ENCODE measurements at places on chromosomes 7 and 10.

GRCh38 chr7:16815001-16815400, 10.2 kb upstream of the AGR2 start:
- DNase-seq, result no peak

- no peak for DNase-seq
Observed at GRCh38 chr10:111316722-111317212, 239.9 kb downstream of the ADRA2A start.

- DNase-seq, result no peak
Observed at GRCh38 chr7:133059263-133059662, 22.6 kb downstream of the CHCHD3 start.

DNA sequence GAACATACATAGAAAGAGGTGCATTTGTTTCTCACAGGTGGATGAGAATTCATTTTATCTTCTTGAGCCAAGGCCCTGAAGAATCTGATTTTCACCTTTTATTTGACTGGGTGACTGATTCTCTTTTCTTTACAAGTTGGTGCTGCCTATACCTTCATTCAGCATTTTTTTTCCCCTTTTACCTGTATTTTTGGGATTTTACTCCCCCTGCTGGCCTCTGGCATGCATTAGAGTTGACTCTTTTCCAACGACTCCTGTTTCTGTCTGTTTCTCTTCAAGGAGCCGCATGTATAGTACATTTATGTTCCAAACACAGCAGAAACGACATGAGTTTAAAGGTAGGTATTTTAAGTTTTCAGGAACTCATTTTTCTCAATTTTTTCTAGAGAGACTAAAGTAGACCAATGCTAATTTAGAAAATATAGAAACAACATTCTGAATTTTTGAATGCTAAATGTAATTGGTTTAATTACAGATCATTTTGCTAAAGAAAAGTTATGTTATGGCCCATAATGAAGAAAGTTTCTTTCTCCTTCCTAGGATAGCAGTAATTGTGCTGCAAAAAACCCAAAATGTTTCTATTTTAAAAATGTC, 149.8 kb upstream of the HDAC9 start:
- DNase-seq, result peak; percentile 46

DNA sequence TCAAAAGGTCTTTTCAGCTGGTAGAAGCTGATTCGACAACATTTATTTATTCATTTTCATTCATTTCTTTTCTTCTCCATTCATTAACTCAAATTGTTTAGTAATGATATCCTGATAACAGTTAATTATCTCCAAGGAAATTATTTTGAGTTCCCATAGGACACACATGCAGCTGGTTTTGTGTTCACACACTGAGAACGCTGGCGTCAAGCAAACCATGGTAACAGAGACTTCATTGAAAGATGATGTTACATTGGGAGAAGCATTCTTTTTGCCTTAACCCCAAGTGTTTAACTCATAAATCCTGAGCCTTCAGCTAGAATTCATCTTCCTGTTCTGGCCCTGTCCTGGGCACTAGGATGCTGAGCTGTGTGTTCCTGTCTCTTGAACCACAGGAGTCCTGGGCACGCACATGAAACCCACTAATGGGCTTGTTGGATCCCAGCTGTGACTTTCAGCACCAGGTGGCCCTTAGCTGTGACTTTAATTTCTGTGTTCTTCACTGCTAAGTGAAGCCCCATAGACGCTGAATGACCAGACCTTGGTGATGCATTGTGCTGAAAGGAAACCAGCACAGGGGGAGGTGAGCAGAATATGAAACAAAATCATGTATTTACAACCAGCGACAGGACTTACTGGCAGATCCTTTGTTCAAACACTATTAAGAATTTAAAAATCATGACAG, 121.5 kb upstream of the PRSS58 start:
- DNase-seq, result no peak

DNA sequence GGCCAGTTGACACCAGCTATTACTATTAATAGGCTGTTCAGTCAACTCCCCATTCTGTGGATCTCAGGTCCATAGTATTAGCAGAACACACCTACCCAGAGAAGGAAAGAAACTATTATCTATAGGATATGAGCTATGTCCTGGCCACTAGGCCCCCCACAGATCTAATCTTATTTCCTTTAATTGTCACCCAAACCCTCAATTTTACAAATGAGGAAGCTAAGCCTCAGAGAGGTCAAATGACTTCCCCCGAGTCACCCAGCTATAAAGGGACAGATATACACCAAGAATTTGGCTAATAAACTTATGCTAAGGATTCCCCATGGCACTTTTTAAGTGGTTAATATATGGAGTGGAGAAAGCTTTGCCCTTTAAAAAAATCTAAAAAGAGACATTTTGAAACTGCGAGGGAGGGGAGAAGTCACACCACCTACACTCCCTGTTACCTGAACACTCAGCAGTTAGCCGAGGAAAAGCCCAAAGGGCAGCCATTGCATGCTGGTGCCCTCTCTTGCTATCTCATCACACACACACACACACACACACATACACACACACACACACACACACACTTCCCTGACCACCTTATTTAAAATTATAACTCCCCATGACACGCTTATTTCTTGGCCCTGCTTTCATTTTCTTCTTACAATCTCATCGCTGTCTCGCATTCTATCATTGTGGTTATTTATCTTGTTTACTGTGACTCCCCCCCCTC, 157.0 kb upstream of the ADO start:
- DNase-seq, result no peak

DNA sequence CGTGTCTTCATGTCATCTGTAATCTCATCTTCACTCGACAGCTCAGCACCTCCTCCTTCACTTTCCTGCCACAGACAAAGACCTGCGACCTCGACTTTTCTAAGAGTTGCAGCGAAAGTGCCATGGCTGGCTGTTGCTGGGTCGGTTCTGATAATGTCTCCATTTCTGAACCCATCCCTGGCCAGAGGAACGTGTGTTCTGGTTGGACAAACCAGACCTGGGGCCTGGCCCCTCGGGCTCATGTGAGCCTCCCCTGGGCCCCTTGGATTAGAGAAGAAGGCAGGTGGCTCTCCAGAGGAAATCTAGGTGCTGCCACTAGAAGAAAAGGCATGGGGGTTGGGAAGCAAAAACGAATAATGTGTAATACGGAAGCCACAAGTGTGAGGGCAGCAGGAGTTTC, 273.7 kb downstream of the GLRX3 start:
- DNase-seq, result no peak

DNA sequence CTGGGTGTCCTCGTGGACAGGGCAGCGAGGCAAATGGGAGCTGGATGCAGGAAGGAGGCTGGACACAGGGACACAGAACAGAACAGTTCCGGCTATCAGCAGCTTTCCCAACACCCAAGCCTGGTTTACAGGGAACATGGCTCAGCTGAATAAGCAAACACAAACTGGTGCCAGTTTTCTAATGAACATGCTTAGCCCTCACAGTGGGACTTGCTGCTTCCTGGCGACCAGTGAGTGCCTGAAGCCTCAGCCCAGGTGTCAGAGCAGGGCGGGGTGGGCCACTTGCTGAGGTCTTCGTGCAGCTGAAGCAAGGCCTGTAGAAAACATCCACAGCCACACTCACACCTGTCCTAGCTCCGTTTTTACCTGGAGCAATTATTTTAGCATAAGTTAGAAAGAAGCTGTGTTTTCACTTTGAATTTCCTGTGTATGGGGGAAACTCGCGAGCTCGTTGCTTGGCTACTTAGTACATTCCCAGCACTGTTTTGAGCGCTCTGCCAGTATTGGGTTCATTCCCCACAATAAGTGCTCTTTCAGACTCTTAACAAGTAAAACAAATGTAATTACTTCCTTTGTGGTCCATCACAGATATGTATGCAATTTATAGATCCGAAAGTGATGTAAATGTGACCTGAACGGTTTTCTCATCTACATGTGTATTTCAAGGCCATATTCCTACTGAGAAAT, 261.2 kb upstream of the SHH start:
- no peak for DNase-seq

GRCh38 chr7:121404348-121404747, 8.2 kb upstream of the FAM3C start:
- no peak for DNase-seq

DNA sequence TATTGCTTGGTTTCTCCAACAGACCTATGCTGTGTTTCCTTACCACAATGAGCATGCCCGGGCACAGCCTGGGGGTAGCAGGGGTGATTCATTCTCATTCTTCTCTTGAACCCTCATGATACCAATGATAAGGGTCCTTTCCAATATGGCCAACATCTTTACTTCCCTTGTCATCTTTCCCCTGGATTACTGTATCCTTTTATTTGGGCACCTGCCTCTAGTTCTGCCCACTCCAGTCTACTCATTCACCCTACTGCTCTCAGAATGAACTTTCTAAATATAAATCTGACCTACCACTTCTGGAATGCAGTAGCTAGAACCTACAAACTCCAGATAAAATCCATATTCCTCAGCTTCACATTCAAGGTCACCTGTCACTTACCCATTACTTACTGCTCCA, 26.4 kb upstream of the ITPRID1 start:
- DNase-seq, result no peak

GRCh38 chr10:30542001-30542894, 87.3 kb downstream of the LYZL2 start:
- DNase-seq, result no peak

- no peak for DNase-seq
Observed at GRCh38 chr10:45421221-45422097, 47.4 kb downstream of the ALOX5 start.

- peak; percentile 12 for DNase-seq
Observed at GRCh38 chr10:7933262-7933661, 115.0 kb downstream of the TAF3 start.

DNA sequence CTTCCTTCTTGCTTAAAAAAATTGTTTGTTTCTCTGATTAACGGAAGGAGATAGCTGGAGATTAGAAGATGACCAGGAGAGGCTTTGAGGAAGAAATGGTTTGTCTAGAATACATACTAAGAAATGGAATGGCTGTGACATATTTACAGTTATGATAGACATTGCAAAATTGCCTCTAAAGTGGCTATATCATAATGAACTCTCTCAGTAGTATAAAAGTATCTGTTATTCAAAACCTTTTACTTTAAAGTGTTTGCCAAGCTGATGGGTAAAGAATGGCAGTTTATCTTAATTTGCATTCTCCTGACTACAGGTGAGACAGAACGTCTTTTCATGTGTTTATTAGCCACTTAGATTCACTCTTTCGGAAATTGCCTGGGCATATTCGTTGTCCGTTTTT, 28.7 kb downstream of the LRGUK start:
- no peak for DNase-seq

GRCh38 chr10:61452655-61453641, at the start of gene TMEM26:
TSS of gene TMEM26 (minus strand) at chr10:61453381. CDS start at chr10:61453081, 300 bp downstream.
- DNase-seq, result peak; percentile 30

- DNase-seq, result peak; percentile 50
Observed at GRCh38 chr7:106010866-106011265, 47.8 kb downstream of the CDHR3 start.

DNA sequence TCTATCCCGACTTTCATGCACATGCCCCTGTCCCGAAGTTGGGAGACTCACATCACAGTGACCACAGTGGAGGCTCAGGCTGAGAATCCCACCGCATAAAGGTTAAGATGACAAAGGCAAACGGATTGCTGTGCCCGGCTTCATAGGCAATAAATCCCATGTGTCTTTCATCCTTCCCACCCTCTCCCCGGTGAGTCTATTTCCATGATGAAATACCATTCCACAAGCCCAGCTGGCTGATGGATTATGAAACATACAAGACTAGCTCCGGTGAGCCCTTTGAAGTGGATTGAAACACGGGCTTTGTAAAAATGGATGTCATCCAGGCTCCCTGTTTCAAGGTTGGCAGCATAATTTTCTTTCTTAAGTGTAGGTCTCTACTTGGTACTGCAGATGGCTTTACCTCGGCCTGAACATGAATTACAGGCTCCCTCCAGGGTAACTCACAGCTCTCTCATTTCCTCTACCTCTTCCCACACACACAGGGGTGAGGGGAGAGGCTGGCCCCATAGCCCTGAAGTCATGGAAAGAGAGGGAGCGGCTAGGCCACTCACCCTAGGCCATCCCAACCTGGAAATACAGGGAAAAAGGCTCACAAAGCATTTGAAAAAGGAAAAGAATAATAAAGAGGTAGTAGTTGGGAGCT, 92.0 kb upstream of the CALN1 start:
- DNase-seq, result no peak

DNA sequence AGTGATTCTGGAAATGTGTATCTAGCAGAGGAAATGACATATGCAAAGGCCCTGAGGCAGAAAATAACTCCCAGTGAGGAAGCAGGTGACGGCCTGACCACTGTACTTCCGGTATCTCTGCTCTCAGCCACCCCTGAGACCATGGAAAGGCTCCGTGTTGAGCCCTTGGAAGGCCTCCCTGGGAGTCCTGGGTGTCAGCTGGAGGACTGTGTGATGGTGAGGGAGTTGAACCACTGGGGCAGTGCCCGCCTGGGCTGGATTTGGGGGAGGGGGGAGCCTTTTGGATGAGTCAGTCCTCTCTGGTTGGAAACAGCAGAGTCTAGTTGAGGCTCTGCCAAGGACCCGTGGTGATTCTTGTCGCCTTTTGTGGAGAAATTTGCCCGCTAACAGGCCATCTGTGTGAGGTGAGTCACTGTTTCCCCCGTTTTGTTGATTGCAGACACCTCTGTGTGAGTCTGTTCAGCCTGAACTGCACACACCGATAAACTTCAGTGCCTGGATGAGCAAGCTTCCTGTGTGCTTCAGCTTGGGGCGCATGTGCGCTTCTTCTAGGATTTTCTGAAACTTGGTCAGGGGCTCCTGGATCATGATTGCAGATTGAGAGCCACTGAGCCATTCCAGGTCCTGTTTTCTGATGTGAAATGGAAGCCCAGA, 98.6 kb downstream of the GRK5 start:
- DNase-seq, result peak; percentile 99

DNA sequence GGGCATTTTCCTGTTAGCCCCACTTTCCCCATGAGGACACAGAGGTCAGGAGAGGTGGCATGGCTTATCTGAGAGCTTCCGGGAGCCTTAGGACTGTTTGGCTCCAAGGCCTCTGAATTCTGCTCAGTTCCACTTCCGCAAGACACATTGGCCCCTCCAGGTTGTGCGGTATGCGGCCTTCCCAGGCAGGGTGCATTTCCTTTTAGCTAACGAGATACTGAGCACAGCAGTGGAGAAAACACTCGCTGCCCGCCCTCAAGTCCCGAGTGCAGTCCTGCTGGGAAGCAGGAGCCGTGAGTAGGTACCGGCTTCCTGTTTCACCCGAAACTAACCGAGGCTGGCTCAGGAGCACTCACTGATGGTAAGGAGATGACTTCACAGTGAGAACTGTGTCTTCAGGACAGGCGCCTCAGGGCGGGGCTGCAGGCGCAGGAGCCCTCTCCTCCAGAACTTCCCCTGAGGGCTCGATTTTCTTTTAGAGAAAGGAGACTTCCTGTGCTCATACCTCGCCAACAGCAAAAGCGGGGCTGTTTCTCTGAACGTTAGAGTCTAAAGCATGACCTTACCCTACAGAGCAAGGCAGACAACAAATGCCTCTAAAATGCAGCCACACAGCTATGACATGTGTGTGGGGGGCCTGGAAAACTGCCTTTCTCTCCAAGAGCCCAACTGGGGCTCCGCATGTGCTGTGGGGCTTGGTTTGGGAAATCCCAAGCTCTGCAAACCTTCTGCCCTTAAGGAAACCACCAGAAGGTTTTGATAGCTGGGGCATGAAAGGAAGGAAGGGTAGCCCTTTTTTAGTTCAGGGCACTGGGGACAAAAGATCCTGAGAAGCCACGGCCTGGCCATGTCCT, 25.9 kb downstream of the RGS10 start:
- DNase-seq, result no peak

- DNase-seq, result no peak
Observed at GRCh38 chr7:148379677-148380076, 210.9 kb upstream of the C7orf33 start.

Measured in IMR-90 (cell line).